ENCODE measurements at places on chromosomes 2 and 18.

DNA sequence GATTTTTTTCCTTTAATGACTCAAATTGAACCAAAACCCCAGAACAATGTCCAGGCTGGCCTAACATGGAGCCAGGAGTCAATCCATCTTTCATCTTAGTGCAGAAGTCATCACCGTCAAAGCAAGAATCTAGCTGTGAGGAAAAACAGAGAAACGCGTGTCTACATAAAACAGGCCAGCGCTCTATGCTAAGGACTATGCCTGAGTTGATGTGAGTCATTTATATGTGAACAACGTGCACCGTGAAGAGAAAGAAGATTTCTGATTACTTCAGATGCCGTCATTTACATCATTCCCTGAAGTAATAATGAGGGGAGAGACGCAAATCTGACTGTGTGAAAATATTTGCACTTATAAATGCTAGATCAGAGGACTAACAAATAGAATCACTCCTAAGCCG lies 34.0 kb upstream of the SALL3 start:
- no peak for DNase-seq

- DNase-seq, result no peak
Measured at GRCh38 chr2:108586631-108587030, 52.4 kb downstream of the LIMS1 start.

GRCh38 chr2:158931572-158931971 lies 36.9 kb upstream of the TANC1 start:
- no peak for DNase-seq

- no peak for DNase-seq
Measured at GRCh38 chr2:138335036-138335435, 166.5 kb upstream of the SPOPL start.

GRCh38 chr18:79961527-79962291 lies 2.7 kb upstream of the HSBP1L1 start:
- no peak for DNase-seq

- no peak for DNase-seq
Measured at GRCh38 chr2:178386986-178387597, 63.9 kb downstream of the PRKRA start.

DNA sequence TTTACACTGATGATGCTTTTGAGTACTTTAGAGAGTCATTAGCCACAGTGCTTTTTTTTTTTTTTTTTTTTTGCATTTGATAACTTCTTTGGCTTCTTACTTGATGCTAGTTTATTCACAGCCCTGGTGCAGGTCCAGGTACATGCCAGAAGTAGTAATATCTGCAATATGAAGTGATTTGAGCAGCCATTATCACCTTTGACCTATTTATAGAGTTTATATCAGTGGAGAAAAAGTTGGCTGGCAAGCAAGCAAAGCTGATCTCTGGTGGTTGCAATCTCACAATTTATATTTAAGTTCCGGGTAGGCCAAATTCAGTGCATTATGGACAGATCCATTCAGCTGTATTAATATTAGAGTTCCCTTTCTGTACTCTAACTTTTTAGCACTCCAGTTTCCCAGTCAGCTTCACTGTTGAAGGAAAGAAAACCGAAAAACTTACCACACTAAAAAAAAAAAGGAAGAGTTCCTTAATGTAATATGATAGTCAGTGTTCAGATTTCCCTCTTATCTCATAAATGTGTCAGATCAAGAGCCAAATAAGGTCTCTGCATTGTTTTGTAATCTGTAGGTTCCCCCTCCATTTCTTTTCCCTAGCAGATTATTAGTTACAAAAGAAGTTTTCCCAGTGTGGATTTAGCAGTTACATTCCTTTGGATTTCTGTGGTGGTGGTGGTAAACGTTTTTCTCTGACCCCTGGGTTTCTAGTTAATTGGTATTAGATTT lies 78.6 kb downstream of the HAUS1 start:
- DNase-seq, result no peak

GRCh38 chr2:136212426-136213378 lies 94.8 kb upstream of the CXCR4 start:
- peak; percentile 15 for DNase-seq

DNA sequence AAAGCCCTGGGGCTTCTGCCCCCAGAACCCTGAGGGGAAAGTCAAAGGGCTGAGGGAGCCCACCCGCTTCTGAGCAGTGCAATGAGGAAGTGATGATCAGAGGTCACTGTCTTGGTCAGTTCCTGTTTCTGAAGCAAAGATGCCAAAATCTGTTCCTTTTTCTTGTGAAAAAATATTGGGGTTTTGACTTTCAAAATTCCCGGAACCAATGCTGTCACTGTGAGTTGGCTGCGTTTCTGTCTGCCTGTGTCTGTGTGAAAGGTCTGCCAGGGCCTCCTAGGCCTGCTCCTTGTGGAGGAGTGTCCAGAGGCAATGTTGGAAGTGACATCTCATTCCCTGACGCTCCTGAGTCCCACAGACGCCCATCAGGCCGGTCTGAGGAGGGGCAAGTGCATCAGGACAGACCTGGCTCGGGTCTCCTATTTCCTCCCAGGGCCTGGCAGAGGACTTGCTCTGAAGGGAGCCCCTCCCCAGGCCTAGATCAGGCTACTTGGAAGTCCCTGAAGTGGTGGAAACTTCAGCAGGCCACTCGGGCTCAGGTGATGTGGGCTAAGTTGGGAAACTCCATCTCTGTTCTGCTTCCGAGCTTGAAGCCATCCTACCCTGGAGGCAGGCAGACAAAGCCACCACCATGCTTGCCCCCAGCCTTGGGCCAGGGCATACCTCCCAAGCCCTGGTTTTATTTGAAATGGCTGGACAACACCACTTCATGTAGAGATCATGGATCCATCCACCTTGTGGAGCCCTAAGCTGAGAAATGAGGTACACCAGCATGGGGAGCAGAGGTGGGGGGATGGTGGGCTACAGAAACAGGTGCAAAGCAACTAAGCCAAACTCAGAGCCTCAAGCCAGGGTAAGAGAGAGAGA lies 51.0 kb downstream of the PKDCC start:
- no peak for DNase-seq

- no peak for DNase-seq
Measured at GRCh38 chr2:64779117-64779690, 125.5 kb upstream of the SERTAD2 start.

DNA sequence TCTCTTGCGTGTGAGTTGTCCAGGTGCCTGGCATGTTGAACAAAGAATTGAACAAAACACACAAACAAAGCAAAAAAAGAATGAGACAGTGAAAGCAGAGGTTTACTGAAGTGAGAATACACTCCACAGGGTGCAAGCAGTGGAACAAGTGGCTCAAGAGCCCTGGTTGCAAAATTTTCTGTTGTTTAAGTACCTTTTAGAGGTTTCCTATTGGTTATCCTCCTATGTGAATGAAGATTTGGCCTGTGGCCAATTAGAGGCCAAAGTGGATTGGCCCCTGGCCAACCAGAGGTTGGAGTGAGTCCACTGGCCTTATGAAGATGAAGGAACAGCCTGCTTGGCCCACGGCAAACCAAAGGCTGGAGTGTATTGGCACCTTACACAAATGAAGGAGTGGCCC lies 1188.5 kb upstream of the NRXN1 start:
- DNase-seq, result no peak

DNA sequence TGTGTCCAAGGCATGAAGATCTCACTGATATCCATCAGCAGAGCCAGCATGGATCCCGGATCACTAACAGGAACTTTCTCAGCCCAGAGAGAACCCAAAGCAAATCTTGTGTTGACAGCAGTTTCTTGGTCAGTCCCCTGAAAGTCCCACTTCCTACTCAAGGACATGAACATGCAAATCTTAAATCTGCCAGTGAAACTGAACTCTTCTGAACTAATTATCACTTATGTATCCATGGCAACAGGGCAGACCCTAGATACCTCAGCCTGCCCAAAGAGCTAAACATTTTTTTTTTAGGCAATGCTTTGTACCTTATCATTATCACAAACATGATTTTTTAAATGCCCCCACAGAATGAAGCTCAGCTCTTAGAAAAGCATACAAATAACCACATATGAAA lies 127.8 kb upstream of the DDX18 start:
- DNase-seq, result no peak

- no peak for DNase-seq
Measured at GRCh38 chr2:223314811-223315210, 262.8 kb downstream of the KCNE4 start.

DNA sequence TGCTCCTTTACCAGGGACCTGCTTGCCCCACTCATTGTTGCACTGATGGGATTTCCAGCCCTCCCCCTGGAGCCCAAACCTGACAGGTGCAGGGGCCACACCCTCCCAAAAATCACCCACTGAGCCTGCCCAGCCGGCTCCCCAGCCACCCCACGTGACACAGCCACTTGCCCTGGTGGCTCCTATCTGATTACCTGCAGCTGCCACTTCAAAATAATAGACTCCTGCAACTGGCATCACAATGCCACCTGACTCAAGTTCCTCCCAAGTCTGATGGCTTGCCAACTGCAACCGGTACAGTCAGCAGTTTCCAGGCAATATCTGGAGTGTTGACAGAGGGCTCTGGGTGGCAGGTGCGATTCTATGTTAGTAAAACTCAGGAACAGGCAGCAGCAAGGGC lies 66.2 kb downstream of the CRACDL start:
- DNase-seq, result no peak

GRCh38 chr2:23204685-23205242 lies 180.2 kb upstream of the KLHL29 start:
- DNase-seq, result no peak

DNA sequence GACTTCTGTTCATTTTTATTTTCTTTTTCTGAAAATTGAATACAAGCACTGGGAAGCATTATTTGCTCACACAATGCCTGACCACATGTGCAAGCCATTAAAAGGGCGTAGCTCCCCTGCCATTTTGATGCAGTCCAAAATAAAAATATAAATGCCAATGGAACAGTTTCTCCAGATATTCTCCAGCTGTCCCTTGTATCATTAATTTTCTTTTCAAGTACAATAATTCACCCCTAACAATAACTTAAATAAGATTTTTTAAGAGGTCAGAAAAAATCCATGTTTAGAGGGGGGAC lies 168.0 kb downstream of the TMEFF2 start:
- DNase-seq, result no peak

GRCh38 chr2:132977812-132978529 lies 308.0 kb upstream of the LYPD1 start:
- DNase-seq, result no peak

- peak; percentile 82 for DNase-seq
Measured at GRCh38 chr2:30231996-30232800, 864 bp downstream of the LBH start.

DNA sequence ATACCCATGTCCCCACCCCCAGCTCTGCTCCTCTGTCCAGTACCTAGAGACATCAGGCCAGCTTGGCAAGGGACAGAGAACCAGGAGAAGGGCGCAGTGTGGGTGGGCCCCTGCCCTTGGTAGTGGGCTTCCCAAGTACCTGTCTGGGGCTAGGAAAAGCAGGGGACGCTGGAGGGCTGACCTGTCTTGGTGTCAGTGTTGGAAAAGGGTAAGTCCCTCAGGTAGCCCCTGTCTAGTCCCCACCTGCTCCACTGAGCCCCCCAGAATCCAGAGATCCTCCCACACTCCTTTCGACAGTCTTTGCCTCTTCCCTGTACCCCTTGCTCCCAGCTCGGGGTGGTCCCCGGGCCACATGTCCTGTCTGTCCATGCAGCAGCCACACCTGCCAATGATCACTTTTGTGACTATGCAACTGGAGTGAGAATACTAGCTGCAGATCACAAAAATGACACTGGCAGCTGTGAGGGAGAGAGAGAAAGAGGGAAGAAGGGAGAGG lies 14.6 kb downstream of the DNAJB2 start:
- no peak for DNase-seq

GRCh38 chr2:117492209-117492851 lies 322.2 kb upstream of the DDX18 start:
- no peak for DNase-seq

DNA sequence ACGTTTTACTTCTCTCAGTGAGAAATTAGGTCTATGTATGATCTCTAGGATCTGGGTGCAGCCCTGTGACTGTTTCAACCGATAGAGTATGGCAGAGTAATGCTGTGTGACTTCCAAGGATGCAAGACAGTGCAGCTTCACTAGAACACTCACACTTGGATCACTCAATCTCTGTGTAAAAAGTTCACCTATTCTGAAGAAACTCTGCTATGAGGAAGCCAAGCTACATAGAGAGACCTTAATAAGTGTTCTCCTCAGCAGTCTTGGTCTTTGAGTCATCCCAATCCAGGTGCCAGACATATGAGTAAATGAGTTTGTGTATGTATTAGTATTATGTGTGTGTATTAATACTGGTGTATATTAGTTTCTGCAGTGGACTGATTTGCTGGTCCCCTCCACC lies 335.0 kb downstream of the NR4A2 start:
- DNase-seq, result no peak

- no peak for DNase-seq
Measured at GRCh38 chr2:208937521-208937920, 486.3 kb upstream of the MAP2 start.

DNA sequence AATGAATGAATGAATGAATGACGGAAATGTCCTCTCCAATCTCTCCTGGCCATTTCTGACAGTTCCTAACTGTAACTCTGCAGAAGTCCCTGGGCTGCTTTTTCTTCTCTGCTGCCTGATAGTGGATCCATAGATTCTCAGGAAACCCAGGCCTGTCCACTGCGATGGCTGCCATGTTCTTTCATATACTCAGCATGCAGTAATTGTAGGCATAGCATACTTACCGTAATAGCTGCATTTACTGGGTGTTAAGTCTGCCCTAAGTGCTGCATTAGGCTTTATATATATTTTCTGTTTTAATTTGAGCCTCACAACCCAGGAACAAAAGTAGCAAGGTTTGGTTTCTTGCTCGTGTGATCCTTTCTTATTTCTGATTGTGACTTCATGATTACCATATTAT lies 122.9 kb downstream of the DCC start:
- no peak for DNase-seq

- no peak for DNase-seq
Measured at GRCh38 chr2:195638750-195639149, 18.3 kb upstream of the SLC39A10 start.

DNA sequence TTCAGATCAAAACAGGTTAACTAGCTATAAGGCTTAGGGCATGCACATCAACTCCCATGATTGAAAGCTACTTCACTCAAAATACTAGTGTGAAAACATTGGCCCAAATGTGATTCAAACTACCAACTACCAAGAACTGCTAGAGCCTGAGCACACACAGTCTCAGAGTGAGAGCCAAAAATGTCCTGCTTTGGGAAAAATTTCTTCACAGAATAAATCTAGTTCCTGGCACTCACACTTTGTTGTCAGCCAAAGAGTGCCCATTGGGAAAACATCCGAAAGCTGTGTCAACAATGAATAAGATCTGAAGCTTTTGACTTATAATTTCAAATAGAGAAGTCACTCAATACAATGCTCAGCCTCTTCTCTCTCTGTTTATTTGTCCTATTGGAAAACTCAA lies 182.7 kb downstream of the LRATD1 start:
- DNase-seq, result no peak

DNA sequence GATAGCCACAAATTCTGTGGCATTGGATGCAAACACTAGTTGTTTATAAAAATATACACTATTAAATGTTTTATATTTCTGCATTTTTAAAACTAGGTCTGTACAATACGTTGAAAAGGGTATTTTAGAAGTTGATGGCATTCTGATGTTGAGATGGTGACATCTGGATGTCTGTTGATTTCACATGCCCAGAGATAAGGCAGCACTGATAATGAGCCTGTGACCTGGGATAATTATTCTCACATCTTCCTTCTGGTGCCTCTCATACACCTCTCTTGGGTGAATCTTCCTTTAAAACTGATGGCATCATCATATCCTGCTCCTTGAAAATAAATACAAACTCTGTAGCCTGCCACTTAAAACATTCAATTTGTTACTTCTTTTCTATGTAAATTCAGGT lies 208.6 kb downstream of the NYAP2 start:
- DNase-seq, result no peak

- DNase-seq, result no peak
Measured at GRCh38 chr2:104312684-104313083, 541.2 kb upstream of the POU3F3 start.
